ENCODE measurements at places on chromosomes 12 and 14.
A peak's percentile ranks its signal among the peaks of the same experiment; 100 is the strongest.

DNA sequence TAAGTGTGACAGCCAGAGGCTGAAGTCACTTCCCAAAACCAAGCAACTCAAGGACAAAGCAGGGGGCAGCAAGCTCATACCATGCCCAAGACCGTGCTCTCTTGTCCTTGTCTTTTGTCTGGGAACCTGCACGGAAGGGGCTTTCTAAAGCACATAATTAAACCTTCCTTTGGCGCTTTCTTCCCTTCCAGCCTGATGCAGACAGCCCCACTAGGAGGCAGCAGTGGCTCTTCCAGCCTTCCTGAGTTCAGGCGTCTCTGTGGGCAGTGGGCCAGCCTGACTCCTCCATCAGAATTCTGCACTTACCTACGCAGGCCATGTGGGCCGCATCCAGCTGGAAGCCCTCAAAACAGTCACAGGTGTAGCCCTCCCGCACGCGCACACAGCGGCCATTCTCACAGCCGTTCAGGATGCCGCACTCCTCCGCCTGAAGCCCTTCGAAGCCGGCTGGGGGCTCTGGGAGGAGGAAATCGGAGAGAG, 7.6 kb downstream of the ISCA2 start:
- DNase-seq: peak; percentile 89

DNA sequence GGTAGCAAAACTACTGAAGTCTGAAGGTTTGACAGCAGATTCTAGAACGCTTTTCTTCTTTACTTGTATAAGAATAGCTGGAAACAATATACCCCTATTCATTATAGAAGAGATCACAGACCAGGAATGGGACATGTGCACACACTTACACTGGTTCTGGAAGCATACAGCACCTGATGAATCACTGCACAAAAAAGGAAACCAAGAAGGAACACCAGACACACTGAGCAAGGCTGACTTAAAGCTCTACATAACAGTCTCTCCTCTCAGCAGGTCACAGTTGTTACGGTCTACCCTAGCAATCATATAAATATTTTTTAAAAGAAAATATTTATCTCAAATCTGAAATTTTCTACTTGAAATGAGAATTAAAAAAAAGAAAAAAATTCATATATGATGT, 13.5 kb downstream of the ATP2B1 start:
- peak; percentile 7 for DNase-seq

- DNase-seq: no peak
These were observed 32.6 kb upstream of the DHRS7 start for GRCh38 chr14:60197629-60198303.

- no peak for DNase-seq
These were observed 850.3 kb upstream of the FOXG1 start for GRCh38 chr14:27916326-27916725.

DNA sequence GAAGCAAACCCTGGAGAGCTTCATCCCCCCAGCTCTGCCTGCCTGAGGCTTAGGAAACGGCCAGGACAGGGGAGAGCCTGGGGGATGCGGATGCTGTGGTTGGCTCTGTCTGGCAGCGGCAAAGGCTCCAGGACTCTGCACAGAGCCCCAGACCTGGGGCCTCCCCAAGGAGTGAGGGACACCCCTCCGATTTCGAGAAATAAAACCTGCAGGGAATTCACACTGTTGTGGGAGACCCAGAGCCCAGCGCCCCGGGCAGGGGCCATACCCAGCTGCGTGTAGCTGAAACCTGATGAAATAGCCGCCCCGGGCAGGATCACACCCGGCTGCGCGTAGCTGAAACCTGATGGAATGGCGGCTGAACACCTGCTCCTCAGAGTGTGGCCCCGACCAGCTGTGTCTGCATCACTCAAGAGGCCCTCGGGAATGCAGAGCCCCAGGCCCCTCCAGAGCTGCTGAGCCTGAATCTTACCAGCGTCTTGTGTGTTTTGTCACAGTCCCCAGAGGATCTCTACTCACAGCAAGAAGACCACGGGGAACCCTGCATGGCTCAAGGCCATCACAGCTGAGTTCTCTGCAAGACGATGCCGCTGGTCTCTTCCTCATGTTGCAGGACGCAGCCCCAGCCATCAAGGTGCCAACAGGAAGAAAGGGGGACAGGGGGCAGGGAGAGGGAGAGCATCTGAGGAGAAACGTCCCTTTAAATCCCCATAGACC, 46.5 kb upstream of the GALNT9 start:
- no peak for DNase-seq

GRCh38 chr12:47766502-47767215, 6.4 kb upstream of the SLC48A1 start:
- DNase-seq: no peak

- peak; percentile 91 for DNase-seq
These were observed 242.1 kb downstream of the CACNA1C start for GRCh38 chr12:2294651-2295475.

DNA sequence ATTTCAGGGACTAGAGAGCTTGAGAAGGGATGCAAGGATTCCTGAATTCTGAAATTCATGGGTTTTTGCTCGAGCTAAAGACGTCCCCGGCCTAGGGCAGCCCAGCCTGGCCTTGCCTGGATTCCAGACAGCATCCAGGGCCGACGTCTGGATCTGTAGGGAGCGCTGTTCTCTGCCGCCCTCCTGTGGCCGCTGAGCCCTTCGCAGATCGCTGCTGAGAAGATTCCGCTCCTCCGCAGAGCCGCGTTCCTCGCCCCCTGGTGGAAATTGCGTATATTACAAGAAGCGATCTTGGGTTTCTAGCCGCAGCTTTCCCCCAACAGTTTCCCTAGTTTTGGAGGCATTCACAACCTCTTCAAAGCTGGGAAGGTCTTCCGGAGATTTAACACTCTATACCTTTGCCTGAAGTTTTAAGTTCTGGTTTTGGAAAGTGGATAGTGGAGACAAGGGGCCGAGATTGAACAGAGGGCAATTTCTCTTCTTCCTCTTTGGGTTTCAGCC, 5.1 kb downstream of the CISTR start:
- peak; percentile 94 for DNase-seq

All from cardiac muscle cell (in vitro differentiated cells and primary cell).